ENCODE measurements at places on chromosomes 7 and 10.
A peak's percentile ranks its signal among the peaks of the same experiment; 100 is the strongest.

- DNase-seq: no peak
These were observed 92.1 kb downstream of the GRB10 start for GRCh38 chr7:50690541-50691011.

DNA sequence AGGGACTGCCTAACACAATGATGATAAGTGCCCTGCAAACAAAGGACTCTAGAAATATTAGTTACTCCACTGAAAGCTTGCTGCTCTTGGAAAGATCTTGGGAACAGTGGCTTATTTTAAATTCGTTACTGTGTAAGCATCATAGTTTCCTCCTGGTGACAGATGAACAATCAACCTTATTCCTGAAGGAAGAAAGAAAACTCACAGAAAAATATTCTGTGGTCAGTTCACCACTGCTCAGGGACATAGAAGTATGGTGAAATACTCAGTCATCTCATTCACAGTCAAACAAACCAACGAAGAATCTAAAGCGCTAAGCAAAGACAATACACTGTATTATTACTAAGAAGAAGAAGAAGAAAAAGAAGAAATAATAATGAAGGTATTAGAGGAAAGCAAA lies 27.8 kb downstream of the MKX start:
- DNase-seq: no peak

DNA sequence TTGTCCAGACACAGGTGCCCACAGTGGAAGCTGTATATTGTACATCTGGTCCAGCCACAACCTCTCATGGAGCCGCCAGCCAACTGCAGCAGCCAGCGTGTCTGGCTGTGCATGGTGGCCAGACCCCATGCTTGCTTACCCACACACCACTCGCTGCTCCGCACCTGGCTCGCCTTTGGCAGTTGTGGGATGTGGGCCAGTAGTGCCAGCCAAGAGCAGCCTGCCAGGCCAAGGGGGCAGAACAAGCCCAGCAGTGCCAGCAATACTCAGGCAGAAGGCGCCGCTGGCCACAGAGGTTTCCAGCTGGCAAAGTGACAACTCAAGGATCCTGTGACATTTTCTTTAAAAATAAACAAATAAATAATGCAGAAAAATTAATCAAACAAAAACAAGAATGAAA lies 11.7 kb upstream of the TMEM243 start:
- peak; percentile 49 for DNase-seq

GRCh38 chr10:107544706-107545520 lies 380.4 kb upstream of the SORCS1 start:
- DNase-seq: no peak

- no peak for DNase-seq
These were observed 112.1 kb downstream of the ACTR3B start for GRCh38 chr7:152871678-152872060.

DNA sequence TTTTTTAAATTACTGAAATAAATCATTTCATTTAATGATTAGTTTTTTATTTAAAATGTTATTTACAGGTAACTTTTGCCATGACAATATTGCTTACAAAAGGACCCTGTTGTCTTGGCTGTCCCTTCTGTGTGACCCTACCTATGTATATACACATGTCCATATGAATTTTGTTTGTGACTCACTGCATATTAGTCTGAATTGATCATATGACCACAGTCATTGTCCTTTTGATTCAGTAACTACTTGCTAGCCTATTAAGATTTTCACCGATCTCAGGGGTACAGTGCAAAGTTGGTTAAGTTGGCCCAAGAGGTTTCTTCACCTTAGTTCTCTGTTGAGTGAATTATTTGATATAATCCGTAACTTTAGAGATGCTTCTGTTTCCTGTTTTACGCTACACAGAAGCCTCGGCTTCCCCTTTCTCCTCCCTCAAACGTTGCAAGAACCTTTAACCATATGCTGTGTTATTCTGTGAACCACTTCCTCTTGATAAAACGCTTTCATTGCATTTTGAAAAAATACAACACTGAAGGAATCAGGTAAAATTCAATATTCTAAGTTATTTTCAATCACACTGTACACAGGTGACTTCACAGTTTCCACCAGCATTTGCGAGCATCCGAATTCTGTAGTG lies 43.9 kb downstream of the APBB1IP start:
- no peak for DNase-seq

DNA sequence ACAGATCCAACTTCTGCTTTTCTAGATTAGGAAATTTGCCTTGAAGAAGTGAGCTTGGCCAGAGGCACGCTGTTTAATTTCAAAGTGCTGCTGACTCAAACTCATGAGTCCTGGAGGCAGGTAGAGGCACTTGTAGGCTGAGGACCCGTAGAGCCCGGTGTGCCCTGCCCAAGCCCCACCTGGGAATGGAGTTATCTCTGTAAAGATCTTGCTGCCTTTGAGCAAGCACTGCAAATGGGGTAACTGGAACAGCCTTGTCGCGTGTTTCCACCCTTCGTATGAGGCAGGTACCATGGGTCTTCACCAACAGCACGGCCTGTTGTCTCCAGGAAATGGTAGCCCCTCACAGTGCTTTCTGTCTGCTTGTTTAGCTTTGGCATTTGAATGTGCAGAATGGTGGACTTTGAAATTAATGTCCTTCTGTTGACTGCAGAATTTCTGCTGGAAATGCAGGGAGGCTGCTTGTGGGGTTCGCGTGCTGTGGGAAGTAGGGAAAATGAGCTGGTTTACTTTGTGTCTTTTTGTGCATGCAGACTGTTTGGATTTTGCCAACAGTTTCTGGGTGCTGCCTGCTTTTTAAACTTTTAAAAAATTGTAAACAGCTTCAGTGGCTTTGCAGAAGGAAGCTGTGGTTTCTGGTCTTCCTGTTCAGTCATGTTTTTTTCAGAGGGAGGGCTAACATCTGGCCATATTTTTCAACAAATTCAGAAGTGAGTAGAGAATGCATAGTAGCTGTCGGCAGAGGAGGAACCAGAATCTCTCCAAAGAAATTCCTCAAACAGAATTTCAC lies 27.2 kb downstream of the CCM2 start:
- no peak for DNase-seq

DNA sequence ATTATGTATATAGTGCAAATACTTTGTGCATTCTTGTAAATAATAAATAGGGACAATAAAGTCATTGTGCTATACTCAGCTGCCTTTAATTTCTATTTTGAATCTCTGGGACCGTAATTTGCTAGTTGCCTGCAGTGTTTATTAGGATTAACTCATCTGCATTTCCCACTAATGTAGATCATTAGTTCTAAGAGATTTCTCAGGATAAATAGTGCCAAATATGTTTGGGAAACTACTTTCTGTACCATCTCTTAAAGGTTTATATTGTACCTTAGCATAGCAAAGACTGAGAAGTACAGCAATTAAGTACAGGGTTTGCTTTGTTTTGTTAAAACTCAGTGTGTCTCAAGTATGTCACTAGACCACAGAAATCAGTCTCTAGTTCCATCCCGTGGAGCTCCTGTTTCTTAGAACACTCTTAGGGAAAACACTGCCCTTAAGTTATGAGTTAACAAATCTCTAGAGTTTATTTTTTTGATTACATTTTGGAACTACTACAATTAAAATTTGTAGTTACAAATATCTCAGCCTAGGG lies 26.0 kb downstream of the ADD3 start:
- no peak for DNase-seq

DNA sequence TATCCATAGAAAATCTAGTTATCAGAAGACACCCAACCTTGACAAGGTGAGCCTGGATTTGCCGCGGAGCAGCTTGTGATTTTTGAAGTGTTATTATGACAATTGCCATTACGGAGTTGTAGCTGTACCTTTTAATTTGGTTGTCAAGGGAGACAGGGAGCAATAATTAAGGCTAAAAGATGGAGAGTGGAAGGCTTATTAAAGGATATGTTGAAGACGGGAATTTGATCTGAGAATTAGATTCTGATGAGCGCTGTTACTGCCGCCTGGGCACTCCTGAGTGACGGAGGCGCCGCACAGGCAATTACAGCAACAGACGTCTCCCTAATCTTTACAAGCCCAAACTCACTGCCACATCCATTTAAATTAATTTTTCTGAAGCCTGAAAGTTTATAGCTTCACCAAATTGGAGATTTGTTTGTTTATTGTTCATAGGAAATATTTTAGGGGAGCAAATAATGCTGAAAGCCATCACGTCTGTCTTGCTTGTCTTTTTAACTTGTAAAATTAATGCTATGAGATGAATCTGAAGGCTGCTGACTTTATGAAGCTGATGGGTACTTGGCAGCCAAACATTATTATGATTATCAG lies 475.0 kb upstream of the ADARB2 start:
- peak; percentile 63 for DNase-seq

GRCh38 chr7:156579566-156579965 lies 61.0 kb upstream of the RNF32 start:
- DNase-seq: no peak

- no peak for DNase-seq
These were observed 10.8 kb upstream of the ELN start for GRCh38 chr7:74017125-74017524.

- no peak for DNase-seq
These were observed 224.3 kb downstream of the TWIST1 start for GRCh38 chr7:18893156-18893555.

DNA sequence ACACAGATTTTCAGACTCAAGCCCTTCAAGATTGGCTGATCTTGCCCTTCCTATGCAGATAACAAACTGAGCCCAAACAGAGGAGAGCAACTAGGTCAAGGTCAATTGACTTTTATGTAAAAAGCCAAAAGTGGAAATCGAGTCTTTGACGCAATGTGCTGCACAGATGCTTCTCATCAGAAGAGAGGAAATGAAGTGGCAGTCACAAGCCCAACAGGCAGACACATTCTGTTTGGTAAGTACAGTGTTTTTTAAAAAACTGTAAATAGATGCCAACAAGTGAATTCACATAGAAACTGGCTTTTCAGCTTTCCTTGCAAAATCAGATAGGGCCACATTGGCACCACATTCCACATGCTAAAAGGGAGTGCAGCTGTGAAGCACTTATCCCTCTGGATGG lies 606.6 kb downstream of the KCNMA1 start:
- DNase-seq: no peak

DNA sequence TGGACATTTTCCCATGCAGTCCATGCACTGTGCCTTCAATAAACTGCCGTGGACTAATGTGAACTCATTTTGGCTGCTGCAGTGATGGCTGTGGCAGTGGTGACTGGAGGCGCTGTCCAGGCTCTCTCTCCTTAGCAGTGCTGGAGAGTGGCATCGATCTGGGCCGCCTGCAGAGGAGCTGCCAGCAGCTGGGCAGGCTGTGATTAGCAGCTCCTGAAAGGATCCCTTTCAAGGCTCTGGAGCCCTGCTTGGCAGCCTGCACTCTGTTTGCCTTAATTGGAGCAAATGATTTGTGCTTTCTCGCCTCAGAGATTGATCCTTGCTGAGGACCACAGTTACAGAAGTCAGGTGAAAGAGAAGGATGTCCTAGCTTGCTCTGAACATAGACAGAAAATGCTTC lies 130.1 kb upstream of the VWC2 start:
- DNase-seq: peak; percentile 8

DNA sequence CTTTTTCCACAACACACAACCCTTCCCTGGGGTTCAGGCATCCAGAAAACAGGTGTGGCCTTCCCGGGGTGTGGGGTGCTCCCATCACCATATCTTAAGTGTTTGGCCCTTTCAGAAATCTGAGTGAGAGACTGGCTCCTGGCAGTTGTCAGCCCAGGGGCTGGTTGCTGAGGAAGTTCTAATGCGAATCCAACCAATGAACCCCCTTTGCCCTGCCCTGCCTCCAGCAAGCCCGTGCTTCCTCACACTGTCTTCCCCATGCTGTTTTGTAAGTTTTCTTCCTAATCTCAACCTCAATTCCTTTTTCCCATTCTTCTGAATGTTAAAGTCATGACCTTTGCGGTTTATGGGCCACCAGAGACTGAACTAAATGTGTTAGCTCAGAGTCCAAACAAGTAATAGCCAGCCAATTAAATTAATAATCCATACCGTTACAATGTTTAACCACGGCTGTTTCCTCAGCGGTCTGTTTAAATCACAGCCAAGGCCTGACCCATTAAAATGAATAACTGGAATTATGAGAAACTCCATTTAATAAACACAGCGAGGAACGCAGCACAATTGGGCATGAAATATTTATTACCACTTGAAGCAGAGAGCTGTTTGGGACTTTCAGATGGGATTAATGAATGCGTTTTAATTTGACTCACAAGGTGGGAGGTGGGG lies 90.9 kb upstream of the TCF7L2 start:
- DNase-seq: no peak

GRCh38 chr7:1012716-1013095 lies 29.7 kb downstream of the CYP2W1 start:
- DNase-seq: no peak

- no peak for DNase-seq
These were observed 48.9 kb upstream of the FIGNL1 start for GRCh38 chr7:50499092-50499491.

DNA sequence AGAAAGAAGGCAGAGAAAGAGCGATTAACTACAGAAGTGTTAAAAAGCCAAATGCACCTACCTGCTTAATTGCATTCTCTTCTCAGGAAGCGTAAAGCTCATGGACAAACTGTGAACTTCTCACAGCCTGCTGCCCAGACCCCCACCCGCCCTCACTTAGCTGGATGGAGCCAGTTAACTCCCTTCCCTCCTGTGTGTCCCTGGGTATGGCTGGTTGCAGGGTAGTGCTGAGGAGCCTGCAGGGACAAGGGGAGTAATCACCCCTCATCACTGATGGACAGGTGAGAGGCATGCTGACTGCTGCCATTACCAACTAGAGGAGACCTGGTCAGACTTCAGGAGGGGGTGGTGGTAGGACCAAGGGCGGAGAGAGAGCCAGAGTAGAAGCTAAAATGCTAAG lies 37.5 kb downstream of the ENO4 start:
- no peak for DNase-seq
